ENCODE measurements at places on chromosomes 13 and 19. TPM values are rescaled to one million over a fixed set of nuclear protein-coding genes. Genes with fewer than 3 reads are reported as not detected.

The PABPC3 gene
- polyA plus RNA-seq: 1.4 TPM

The ZNF578 gene
- polyA plus RNA-seq: 7.9 TPM

The NOVA2 gene
- polyA plus RNA-seq: 2.8 TPM

The IFNL1 gene
- polyA plus RNA-seq: not detected

The ZNF256 gene
- 8.7 TPM for polyA plus RNA-seq

The C19orf33 gene
- polyA plus RNA-seq: 10.5 TPM

The OR7D2 gene
- polyA plus RNA-seq: 0.06 TPM

The SMIM44 gene
- polyA plus RNA-seq: not detected

The CD209 gene
- 1.3 TPM for polyA plus RNA-seq

The ZNF160 gene
- polyA plus RNA-seq: 40.2 TPM

The ELANE gene
- polyA plus RNA-seq: not detected

The IGFL3 gene
- not detected for polyA plus RNA-seq

The LRRC8E gene
- 2.3 TPM for polyA plus RNA-seq

The C19orf25 gene
- polyA plus RNA-seq: 18.5 TPM

The FCHO1 gene
- polyA plus RNA-seq: 1.1 TPM

The PLPP2 gene
- 3.0 TPM for polyA plus RNA-seq

The RRAS gene
- polyA plus RNA-seq: 23.1 TPM

The ZNF541 gene
- 0.23 TPM for polyA plus RNA-seq

The METTL21C gene
- 0.33 TPM for polyA plus RNA-seq

The TRPC4 gene
- 4.9 TPM for polyA plus RNA-seq

The ICAM5 gene
- polyA plus RNA-seq: 0.18 TPM

The CEACAM1 gene
- 10.0 TPM for polyA plus RNA-seq

The PROZ gene
- 1.6 TPM for polyA plus RNA-seq
